ENCODE measurements at places on chromosomes 4 and X.

DNA sequence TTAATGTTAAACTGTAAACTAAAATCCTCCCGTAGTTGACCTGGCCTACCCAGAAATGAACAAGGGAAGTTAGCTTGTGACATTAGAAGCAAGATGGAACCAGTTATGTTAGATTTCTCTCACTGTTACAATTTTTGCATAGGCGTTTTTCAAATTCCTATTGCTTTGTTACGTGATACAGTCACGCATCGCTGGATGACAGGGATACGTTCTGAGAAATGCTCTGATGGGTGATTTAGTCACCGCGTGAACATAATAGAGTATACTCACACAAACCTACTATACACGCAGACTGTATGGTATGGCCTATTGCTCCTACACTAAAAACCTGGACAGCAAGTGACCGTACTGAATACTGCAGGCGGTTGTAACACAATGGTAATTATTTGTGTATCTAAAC lies 46.7 kb upstream of the PUDP start:
- DNase-seq: no peak

- DNase-seq: no peak
Measured at GRCh38 chrX:9352243-9352642, 112.6 kb upstream of the TBL1X start.

DNA sequence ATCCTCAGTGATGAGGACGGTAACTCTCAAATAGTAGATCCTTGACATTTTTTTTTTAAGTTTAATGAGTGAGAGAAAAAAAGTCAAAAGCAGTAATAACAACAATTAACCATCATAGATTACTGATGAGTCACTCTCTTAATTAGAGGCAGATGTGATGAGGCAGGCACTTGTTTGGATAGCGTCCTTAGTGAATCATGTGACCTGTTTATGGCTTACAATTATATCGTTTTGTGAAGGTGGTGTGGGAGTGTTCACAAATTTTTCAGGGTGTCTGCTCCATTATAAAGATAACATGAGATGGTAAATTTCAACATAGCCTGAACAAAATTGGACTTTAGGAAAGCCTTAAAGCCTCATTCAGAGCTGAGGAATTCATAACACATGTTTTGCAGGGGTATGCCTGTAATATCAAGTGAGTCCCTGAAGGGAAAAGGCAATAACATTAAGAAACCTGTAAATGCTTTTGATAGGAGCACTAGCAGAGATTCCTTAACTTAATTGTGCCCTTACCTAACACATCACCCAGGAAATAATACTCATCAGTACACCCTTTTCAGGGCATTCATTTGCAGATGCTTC lies 51.9 kb upstream of the XIAP start:
- DNase-seq: no peak

DNA sequence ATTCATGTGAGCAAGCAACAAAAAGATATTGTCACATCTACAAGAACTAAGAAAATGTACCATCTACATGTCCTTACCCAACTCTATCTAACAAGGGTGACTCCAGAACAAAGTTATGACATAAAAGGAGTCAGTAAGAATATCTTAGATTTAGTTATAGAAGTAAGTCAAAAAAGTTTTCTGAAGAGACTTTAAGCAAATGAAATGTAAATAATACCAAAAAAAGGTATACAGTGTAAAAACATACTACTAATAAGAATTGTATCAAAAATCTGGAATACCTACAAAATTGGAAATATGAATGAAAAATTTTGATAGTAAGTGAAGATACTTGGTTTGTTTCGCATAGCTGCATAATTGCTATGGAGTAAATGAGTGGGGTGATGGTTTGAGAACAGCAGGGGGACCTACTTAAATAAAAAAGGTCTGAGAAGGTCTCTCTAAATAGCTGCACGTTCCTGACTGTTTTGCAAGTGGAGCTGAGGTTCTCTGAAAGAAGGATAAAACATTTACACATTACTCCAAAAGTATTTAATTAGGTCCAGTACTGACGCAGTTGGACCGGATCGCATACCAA lies 51.0 kb upstream of the ENPP6 start:
- DNase-seq: no peak

DNA sequence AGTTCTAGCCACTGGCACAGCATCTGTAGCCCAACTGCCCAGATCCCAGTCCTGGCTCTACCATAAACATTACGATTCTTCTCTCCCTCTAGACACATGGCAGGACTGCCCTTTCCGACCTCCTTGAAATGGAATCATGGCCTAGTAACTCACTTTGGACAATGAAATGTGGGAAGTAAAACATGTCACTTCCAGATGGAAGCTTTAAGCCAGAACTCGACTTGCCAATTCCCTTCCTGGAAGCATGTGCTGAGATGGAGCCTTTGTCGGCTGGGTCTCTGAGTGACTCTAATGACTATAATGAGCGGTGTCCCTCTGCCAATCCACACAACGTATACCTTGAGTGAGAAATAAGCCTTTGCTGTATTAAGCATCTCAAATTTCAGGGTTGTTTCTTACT lies 34.7 kb downstream of the SH3RF1 start:
- no peak for DNase-seq

DNA sequence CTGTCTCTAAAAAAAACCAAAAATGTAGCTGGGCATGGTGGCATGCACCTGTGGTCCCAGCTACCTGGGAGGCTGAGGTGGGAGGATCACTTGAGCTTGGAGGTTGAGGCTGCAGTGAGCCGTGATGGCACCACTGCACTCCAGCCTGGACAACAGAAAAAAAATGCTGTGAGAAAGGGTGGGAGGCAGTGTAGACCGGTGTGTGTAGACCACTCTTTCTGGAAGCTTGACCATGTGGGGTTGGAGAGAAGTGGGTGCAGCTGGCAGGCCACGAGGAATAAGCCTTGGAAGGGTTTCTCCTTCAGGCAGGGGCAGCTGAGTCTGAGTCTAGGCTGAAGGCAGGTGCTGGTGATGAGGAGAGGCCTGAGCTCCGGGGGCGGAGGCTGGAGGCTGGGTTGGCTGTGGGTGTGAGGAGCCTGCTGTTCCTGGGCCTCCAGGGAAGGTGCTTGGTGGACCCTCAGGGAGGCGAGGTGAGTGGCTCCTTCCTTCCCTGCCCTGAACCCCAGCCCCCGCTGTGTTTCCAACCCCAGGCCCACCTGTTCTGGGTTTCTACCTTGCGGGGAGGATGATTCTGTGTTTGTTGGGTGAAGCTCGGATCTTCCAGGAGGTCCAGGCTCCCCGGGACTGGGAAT lies 9.3 kb upstream of the TBC1D14 start:
- no peak for DNase-seq

Measured in AG04449 (cell line).